ENCODE measurements at places on chromosomes 5 and 9.

DNA sequence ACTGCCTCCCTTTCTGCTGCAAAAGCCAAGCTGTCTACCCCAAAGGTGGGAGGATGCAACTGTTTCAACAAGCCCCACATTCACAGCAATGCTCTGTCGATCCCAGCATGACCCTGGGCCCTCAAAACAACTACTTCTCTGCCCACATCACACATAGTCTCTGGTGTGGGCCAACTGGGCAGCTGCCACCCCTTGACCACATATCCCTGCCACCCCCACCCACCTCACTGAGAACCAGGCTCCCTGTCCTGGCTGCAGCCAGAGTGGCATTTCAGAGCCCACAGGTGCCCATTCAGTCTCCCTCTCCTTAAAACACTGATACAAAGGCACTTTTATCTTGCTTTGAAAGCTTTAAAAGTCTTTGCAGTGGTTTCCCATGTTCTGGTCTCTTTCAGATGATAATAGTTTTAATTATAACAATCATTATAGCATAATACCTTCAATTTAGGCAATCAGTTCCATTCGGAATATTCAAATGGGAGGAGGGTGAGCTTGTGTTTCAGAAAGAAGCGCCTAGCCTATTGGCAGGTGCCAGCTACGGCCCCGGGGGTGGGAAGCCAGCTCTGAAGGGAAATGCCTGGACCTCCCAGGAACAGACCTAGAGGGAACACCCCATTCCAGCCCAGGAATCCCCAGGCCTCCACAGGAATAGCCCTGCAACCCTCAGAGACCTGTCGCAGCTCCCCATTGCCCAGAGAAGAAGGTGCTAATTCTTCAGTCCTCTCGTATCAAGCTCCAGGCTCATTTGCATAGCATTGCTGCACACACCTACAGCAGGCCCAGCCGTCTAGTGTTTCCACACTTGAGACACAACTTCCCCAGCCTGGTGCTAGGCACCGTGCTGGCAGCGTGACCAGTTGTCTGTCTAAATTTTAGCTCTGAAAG, 90.8 kb downstream of the C5orf15 start:
- no peak for DNase-seq

GRCh38 chr5:107806705-107807104, 136.0 kb upstream of the EFNA5 start:
- DNase-seq, result no peak

DNA sequence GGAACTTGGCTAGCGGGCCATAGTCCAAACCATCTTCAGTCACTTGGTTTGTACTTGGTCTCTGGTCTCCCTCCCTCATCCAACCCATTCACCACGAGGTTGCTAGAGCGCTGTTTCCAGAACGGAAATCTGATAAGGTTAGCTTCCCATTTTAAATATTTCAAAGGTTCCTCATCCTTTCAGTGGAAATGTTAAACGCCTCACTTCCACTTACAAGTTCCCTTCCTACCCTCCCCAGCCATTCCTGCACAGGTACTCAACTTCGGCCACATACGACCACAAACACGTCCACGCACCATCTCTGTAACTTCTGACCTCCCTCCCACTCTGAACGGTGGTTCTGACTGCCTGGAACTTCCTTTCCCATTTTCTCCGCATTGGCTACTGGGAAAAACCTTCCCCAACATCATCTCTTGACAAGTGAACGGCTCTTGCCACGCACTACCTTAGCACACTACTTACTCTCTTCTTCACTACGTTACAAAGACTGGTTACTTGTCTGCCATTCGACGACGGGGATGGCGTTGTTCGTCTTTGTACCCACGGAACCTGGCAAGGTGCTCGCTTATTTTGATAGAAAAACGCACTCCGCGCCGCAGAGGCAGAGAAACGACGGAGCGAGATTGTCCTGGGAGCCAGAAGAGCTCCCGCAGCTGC, 629 bp downstream of the CCNH start:
- DNase-seq, result no peak

- DNase-seq, result no peak
Measured at GRCh38 chr5:169041180-169041579, 259.8 kb downstream of the SLIT3 start.

DNA sequence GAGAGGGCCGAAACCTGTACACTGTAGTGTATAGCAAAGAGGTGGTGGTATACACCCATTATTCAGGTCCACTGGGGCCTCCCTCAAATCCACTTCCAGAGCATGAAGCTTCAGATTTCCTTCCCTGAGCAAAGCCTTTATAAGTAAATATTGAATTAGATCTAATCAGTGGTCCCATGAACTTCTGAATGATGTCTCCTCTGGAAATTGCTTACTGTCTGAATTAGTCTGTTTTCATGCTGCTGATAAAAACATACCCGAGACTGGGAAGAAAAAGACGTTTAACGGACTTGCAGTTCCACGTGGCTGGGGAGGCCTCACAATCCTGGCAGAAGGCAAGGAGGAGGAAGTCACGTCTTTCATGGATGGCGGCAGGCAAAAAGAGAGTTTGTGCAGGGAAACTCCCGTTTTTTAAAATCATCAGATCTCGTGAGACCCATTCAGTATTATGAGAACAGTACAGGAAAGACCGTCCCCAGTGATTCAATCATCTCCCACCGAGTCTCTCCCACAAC, 193.5 kb downstream of the NR3C1 start:
- DNase-seq, result no peak

DNA sequence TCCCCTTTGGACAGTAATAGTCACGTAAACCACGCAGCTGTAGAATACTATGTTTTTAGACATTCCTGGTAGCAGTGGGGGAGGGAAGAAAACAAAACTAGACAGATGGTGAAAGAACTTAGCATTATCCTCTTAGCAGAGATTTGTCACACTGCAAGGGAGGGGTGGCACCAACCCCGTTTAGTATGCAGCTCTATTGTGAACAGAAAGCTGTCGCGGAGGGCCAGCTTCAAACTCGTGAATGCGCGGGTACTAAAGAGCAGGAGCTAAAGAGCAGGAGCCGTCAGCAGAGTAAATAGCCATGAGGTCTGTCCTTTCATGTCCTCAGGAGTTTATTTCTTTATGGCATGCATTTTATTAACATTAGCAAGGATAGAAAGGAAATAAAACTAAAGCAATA, 141.9 kb upstream of the SLC12A2 start:
- DNase-seq, result no peak

- no peak for DNase-seq
Measured at GRCh38 chr9:121021301-121021700, 28.8 kb downstream of the C5 start.

DNA sequence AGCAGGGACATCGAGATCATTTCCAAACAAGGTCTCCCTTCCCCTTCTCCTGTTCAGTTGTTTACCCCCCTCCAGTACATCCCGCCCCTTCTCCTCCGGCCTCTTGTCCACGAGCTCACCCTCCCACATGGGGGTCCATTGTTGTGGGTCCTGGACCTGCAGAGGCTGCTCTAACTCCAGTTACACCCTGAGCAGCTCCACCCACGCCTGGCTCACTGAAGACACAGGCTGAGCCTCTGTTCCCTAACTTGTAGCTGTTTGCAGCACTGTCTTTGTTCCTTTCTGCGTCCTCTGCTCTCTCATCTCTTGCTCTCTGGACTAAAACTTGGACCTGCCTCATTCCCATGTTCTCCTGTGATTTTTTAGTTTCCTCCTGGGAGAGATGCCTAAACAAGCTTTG, 377.5 kb downstream of the MED10 start:
- no peak for DNase-seq

- DNase-seq, result no peak
Measured at GRCh38 chr5:63760965-63761364, 201.3 kb downstream of the HTR1A start.
